HAP-1 (cell line): ENCODE measurements at places on chromosomes 16 and 17.

GRCh38 chr17:81334987-81335772, 40.1 kb upstream of the SLC38A10 start:
- no peak for DNase-seq

- DNase-seq, result no peak
These were observed 8.4 kb downstream of the MAF start for GRCh38 chr16:79592186-79592585.

DNA sequence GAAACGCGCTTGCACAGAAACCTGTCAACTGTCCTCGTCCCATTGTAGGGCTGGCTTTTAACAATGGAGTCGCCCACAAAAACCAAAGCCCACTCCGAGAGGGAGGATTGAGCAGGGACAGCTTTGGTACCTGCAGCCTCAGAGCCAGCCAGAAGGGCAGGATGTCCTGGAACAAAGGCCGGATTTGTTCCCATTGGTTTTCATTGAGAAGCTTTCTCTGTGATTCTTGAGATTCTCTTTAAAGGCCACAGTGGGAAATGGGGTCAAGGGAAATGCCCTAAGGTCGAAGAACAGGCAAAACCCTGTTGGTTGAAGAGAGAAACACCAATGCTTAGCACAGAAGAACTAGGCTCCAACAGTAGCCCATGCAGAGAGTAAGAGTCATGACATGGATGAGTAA, 65.4 kb downstream of the C16orf78 start:
- no peak for DNase-seq

DNA sequence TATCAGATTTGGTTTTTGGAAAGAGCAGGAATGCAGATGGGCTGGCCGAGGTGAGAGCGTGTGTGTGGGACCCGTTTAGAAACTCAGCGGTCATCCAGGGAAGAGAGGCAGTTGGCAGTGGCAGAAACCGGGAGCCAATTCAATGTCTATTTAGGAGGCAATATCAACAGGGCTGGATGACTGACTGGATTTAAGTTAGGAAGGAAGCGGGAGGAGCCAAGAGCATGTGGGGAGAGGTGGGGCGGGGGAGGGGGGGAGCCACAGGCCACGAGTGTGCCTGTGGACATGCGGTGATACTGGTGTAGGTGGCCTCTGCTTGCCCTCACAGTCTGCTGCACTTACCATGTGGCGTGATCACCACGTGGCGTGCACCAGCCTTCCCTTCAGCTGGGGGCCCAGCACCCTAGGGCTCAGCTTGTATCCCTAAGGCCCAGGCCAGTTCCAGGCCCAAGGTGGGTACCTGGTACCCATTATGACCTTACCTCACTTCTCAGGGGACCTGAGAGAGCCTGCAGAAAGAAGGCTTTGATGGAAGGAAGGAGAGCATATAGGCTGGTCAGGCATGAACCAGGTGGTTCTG, 10.8 kb upstream of the TPPP3 start:
- DNase-seq, result no peak

- DNase-seq, result no peak
These were observed 6.2 kb upstream of the ABCA8 start for GRCh38 chr17:68961214-68961882.

DNA sequence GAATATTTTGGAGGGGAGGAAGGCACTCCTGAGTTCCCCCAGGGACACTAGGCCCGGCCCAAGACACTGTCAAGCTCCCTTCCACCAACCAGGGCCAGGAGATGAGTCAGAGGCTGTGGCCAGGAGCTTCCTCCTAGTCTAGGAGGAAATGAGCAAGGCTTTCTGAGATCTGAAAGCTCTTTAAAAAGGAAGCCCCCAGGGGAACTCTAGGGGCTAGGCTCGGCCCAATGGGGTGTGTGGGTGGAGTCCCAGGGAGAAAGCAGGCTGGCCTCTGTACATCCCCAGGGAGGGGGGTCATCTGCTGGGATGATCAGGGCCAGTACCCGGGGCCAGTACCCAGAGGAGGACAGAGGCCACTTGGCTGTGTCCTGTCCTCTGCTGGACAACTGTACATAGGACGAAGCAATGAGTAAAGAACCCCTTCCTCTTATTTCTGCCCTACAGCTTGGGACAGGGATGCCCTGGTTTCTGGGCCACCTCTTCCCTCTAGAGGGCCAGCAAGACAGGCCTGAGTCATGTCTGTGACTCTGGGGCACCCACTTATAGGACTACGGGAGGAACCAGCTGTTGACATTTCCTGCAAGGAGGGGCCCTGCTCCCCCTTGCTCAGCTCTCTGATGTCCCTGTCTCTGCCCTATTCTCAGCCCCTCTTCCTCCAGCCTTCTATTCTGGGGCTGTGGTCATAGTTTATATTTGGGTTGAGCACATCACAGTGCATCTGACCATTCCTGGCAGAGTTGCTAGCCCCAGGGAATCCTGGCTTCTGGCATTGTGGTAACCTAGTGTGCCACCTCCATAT, 2.7 kb downstream of the FHOD1 start:
- DNase-seq, result no peak

DNA sequence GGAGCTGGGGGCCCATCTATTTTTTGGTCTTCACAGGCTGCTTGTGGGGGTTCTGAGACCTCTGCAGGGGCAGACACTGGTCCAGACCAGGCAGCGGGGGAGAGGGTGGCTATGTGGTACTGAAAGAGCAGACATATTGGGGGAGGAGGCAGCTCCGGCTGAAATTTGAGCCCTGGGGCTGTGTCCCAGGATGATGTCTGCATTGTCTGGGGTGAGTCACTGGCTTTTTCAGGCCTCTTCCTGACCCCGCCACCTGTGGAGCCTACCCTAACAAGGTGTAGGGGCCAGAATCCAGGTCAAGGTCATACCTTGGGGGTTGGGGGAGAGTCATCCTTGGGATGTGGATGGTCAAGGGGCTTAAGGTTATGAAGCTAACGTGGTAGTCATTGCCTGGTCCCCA, 2.4 kb downstream of the CORO6 start:
- DNase-seq, result no peak

GRCh38 chr17:49029801-49030200, 32.6 kb downstream of the IGF2BP1 start:
- no peak for DNase-seq

GRCh38 chr17:41666237-41666641, 22.4 kb upstream of the EIF1 start:
- DNase-seq, result peak; percentile 62

DNA sequence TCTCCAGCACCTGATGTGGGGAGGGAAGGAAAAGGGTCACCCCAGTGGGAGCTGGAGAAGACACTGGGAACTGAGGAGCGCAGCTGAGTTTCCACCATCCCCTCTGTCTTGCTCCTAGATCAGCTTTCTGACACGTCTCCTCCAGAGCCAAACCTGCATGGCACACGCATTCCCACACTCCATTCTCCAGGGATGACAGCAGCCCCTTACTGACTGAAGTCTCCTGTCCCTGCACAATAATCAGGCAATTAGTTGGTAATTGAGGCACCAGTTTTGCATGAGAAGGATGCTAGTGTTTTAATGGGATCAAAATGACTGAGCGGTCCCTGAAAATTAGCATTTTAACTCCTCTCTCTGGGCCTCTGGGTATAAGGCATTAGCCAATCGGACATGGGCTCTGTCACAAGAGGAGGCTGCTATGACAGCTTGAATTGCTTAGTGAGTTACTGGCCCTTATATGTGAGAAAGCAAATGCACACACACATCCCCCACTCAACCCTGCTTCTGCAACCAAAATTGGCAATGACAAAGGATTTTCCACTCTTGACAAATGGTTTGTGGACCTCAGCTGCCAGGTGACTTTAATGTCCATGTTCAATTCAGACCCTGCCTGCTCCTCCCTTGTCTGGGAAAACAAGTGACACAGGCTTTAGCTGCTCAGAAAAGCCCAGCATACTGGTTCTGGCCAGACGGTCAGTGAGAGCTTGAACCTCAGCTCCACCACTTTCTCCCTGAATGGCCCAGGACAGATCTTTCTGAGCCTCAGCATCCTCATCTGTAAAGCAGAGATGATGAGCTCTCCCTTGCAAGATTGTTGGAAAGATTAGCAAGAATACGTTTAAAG, 57.2 kb upstream of the SREBF1 start:
- no peak for DNase-seq

- peak; percentile 62 for DNase-seq
These were observed 3.1 kb downstream of the CACNB1 start for GRCh38 chr17:39194089-39194984.

DNA sequence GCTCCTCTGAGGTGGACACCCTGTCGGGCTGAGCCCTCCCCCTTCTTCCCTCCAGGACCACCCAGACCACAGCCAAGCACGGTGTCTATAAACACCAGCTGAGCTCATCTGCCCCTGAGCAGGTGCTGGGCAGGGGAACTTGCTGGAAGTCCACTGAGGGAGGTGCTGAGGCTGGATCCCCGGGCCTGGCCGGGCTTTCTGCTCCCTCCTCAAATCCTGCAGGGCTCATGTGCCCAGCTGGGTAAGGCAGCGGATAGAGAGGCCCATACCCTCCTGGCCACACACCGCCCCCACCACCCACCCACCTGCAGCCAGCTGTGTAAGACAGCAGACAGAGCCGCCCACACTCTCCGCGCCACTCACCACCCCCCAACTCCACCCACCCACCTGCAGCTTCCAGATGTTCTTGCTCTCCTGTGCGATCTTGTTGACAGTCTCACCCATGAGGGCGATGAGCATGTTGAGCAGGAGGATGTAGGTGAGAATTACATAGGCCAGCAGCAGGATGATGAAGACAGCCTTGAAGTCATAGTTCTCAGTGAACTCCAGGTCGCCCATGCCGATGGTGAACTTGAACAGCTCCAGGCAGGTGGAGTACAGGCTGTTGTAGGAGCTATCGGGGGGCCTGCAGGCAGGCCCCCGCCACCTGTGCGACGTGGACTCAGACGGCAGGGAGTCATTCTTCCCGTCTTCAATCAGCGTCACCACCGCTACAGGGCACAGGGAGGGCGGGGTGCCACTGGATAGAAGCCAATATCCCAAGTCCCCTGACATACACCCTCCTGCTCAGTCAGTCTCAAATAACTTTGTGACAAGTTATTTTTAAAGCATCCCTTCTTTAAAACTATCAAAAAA, 15.9 kb upstream of the TRPV3 start:
- no peak for DNase-seq

GRCh38 chr17:17425591-17425990, 51.2 kb upstream of the MED9 start:
- DNase-seq, result no peak

DNA sequence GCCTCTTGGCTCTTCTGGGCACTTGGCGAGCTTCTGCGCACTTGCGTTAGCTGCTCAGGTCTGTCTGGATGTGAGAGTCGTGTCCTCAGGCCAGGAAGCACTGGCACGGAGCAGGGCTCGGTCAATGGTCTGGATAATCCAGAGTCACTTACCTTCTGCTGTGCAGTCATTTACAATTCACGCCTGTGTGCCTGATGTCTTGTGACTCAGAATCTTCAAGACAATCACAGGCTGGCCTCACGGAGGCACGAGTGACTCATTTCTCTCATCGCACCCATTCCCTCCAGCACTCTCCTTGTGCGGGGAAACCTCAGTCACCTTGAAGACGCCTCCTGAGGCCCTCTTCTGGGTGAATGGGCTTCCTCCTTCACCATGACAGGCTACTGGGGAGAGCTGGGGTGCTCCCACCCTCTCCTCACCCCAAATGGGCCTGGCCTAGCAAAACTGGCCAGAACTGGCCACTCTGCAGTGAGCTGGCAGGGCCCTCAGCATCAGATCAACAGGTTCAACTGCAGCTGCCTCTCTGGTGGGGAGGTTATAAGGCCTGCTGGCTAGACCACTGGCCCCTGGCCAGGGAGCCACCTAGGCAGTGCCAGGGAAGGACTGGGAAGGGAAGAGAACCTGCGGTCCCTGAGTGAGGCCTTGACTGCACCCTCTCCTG, 1.9 kb upstream of the CAPN15 start:
- no peak for DNase-seq

- DNase-seq, result no peak
These were observed 56.3 kb downstream of the LMF1 start for GRCh38 chr16:914440-914839.

- DNase-seq, result no peak
These were observed 171.8 kb upstream of the FOXF1 start for GRCh38 chr16:86338403-86339115.

DNA sequence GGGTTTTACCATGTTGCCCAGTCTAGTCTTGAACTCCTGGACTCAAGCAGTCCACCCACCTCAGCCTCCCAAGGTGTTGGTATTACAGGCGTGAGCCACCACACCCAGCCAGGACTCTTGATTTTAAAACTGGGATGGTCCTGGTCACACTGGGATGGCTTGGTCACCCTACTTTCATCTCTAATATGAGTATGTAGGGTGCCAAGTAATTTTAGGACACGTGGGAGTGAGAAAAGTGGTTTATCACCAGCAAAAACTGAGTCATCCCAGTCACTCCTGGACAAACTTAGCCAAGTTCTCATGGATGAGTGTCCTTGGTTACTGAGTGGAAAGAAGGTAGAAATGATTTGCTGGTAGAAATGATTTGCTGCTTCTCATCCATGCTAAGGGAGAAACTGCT, 9.9 kb downstream of the CLEC19A start:
- no peak for DNase-seq

DNA sequence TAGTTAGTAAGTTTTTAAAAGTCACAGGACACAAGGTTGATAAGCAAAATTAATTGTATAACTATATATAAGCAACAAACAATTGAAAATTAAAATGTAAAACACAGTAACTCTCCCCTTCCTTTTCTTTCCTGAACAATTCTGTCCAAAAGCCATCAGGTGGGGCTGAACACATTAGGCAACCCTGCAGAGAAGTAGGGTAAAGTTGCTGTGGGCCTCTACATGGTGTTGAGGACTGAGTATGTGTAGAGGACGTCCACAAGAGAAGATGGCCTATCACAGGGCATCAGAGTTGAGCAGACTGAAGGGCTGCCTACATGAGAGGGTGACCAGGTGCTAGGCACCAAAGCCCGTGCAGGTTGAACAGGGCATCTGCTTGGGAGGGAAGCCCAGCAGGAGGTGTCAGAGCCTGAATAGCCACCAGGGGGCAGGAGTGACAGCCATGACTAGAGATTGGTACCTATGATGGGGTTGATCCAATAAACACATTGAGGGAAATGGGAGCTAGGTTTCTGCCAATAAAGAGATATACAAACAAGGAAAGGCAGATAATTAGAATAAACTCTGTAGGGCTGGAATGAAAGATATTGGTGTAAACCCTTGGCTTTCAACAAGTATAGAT, 415.1 kb downstream of the NPIPA8 start:
- DNase-seq, result peak; percentile 6

- DNase-seq, result no peak
These were observed 32.2 kb downstream of the HSD17B2 start for GRCh38 chr16:82067042-82067803.

- peak; percentile 91 for DNase-seq
These were observed 2.3 kb downstream of the RPUSD1 start for GRCh38 chr16:785563-786535.

GRCh38 chr17:4934173-4934979, 2.3 kb downstream of the GP1BA start:
- no peak for DNase-seq

DNA sequence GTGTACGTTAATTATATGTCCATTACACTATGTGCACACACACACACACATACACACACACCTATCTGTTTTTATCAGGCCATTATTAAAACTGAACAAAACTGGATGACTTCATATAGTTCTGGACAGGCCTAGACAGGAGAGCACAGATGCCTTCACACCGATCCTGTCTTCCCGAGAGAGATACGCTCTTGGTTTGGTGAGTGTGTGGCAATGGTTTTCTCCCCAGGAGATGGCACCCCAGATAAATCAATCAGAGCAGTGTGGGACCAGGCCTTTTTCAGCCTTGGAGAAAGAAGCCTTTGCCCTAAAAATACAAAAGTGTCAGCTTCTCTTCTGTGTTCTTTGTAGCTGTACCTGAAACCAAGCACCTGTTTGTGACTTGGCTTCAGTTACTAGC, 83.7 kb downstream of the CPPED1 start:
- no peak for DNase-seq
